ENCODE measurements at places on chromosomes 6 and 20.

GRCh38 chr6:16441262-16441661 is 202.9 kb downstream of the GMPR start:
- DNase-seq, result no peak

DNA sequence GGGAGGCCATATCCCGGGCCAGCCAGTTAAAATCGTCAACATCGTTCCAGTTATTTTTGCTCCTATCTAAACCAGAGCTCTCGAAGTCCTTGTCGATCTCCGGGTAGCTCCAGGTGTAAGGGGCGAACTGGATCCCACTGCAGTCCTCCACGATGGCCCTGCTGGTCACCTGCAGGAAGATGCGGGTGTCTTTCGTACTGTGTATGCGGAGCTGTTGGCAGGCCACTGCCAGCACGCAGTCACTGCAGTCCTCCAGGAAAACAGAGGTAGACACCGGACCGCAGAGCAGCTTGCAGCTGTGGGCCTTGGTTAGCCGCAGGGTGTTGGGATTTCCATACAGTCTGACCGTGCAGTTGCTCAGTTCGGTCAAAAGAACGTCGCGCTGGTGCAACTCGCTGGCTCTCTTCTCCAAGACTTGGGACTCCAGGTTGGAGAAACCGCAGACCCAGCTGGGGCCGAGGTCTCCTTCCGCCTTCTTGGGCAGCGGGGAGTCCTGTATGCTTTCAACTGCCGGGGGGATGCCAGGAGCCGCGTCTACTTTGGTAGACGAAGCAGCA is 742 bp downstream of the TBCC start:
- DNase-seq, result no peak

- no peak for DNase-seq
These were observed 160.7 kb downstream of the ZFAND3 start for GRCh38 chr6:37980222-37980595.

DNA sequence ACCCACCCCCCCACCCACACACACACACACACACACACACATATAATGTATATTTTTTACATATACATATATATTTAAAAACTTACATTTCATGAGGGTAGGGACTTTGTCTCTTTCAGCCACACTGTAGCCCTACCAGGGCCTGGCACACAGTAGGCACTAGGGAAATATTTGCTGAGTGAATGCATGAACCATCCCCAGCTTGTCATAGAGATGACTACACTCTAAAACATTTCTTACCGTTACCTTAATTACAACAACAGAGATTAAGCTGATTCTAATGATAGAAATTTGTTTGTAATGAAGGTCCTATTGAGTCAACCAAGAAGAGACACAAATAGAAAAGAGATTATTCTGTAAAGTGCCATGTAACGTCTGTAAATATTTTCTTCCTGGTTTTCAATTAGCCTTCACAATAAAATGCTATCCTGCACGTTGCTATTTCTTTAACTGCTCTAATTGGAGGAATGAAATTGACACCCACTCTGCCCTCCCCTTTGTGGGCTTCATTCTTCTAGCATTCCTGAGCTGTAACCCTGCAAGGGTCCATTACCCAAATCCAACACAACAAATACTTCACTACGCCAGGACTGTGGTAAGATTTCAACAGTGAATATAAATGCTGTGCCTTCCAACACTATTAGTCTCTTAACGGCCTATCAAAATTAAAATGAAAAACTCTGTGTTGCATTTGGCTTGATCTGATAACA is 30.8 kb downstream of the SIM1 start:
- no peak for DNase-seq

DNA sequence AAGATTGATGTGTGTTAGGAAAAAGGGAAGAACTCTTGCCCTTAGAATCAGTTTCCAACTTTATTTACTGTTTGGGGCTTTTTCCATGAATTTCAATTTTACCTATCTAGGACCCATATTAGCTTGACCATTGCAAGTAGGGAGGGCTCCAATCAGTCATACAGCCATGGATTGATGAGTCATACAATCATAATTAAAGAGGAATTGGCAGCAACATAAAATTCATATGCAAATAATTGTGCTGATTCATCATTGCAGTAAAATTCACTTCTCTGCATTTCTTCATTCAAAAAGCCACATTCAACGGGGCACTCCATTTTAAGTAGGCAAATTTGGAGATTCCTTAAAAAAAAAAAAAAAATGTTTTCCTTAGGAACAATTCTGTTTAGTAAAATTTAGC is 1016.4 kb downstream of the KIF16B start:
- no peak for DNase-seq

DNA sequence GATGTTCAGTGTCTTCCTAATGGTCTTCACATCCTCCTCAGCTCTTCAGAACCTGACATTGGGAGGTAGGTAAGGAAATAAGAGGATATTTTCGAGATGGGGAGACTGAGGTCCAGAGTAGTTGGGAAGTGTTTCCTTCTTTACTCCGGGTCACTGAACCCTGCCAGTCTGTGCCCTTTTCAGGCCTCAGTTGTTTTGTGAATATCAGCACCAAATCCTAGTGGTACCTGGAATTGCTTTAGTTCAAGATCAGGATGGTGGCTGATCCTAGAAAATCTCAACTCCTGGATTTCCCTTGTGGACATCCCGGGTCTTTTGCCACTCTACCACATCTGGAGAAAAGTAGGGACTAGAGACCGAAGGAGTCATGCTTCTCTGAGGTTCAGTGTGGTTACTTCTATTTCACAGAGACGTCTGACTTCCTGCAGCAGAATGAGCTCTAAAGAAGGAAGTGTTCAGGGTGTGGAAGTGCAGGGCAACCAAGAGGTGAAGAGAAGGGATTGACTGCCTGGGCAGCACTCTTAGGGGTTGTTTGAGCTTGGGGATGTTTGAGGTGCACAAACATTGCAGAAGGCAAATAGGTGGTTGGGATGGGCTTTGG is 995 bp downstream of the STK4 start:
- DNase-seq, result no peak

DNA sequence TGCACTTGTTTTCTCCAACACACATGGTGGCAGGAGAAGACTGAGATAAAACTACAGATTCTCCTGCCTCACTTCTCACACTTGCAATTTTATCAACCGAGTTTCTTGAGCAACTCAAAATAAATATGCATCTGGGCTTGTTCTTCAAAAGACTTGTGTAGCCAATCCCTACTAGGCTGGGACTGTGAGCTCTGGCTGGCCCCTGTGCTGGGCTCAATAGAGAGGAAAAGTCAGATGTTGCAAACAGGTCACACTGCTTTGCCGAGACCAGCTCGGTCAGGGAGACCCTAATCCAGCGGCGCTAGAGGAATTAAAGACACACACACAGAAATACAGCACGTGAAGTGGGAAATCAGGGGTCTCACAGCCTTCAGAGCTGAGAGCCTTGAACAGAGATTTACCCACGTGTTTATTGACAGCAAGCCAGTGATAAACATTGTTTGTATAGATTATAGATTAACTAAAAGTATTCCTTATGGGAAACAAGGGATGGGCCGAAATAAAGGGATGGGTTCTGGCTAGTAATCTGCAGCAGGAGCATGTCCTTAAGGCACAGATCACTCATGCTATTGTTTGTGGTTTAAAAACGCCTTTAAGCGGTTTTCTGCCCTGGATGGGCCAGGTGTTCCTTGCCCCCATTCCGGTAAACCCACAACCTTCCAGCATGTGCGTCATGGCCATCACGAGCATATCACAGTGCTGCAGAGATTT is 32.7 kb downstream of the FAM50B start:
- DNase-seq, result no peak

DNA sequence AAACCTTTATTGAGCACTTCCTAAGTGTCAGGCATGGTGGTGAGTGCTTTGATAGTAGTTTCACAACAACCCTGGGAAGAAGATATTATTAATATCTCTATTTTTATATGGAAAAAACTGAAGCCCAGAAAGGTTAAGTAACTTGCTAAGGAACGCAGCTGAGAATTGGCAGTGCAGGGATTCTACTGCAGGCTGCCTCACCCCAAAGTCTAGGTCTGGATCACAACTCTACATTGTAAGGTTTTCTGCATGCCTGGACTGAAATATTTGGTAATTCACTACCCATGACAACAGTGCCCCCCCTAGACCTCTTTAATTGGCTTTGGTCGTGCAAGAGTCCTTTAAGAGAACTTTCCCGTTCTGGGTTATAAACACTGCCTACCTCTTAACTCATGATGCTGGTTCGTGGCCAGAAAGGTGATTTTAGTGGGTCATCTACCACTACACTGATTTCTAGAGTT is 67.1 kb upstream of the KCNQ5 start:
- no peak for DNase-seq

All from caudate nucleus (tissue), 63 donors.